Articular chondrocyte of knee joint (primary cell): ENCODE measurements at places on chromosomes 12 and 14. TPM values are rescaled to one million over a fixed set of nuclear protein-coding genes. Genes with fewer than 3 reads are reported as not detected.

Gene NKX2-1
- total RNA-seq: not detected in 2 replicates

Gene B4GALNT1
- 1.0 and 2.9 TPM in 2 replicates for total RNA-seq

Gene BMP4
- 45.2 and 73.5 TPM in 2 replicates for total RNA-seq

Gene SERPINA3
- total RNA-seq: 24.2 and 76.8 TPM in 2 replicates

Gene SDSL
- total RNA-seq: 6.7 and 8.8 TPM in 2 replicates

Gene C14orf132
- 26.3 and 34.4 TPM in 2 replicates for total RNA-seq

Gene DDX51
- 5.6 and 7.6 TPM in 2 replicates for total RNA-seq

Gene KCNK10
- total RNA-seq: not detected in 2 replicates

Gene OR6S1
- total RNA-seq: not detected in 2 replicates

Gene STXBP6
- total RNA-seq: 1.0 and 1.2 TPM in 2 replicates

Gene GPRC5A
- total RNA-seq: 28.9 and 33.8 TPM in 2 replicates

Gene OR4K5
- not detected in 2 replicates for total RNA-seq

Gene DERA
- 59.1 and 61.7 TPM in 2 replicates for total RNA-seq

Gene FERMT2
- 198 and 223 TPM in 2 replicates for total RNA-seq

Gene PRPH
- 1.5 and 1.8 TPM in 2 replicates for total RNA-seq

Gene OR4E2
- not detected in 2 replicates for total RNA-seq

Gene PAH
- not detected in 2 replicates for total RNA-seq

Gene EID3
- 9.3 and 18.2 TPM in 2 replicates for total RNA-seq

Gene GLS2
- total RNA-seq: not detected in 2 replicates

Gene BICDL1
- not detected in 2 replicates for total RNA-seq

Gene AMHR2
- not detected in 2 replicates for total RNA-seq

Gene GUCY2C
- total RNA-seq: 0.11 TPM in 1 of 2 replicates, not detected in the other

Gene POMT2
- total RNA-seq: 7.7 and 8.0 TPM in 2 replicates

Gene LRRIQ1
- not detected in 2 replicates for total RNA-seq
